ENCODE measurements at places on chromosomes 7 and 10.

- DNase-seq: no peak
Measured at GRCh38 chr10:44628921-44629320, 244.0 kb upstream of the CXCL12 start.

DNA sequence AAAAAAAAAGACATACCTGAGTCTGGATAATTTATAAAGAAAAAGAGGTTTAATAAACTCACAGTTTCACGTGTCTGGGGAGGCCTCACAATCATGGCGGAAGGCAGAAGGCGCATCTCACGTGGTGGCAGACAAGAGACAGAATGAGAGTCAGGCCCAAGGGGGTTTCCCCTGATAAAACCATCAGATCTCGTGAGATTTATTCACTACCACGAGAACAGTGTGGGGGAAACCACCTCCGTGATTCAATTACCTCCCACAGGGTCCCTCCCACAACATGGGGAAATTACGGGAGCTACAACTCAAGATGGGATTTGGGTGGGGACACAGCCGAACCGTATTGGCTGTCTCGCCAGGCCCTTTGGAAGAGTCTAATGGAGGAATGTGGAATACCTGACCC is 9.0 kb upstream of the MAFK start:
- DNase-seq: no peak

GRCh38 chr10:58322835-58323209 is 12.0 kb upstream of the UBE2D1 start:
- DNase-seq: no peak

- no peak for DNase-seq
Measured at GRCh38 chr7:132771301-132771730, 195.0 kb upstream of the PLXNA4 start.

DNA sequence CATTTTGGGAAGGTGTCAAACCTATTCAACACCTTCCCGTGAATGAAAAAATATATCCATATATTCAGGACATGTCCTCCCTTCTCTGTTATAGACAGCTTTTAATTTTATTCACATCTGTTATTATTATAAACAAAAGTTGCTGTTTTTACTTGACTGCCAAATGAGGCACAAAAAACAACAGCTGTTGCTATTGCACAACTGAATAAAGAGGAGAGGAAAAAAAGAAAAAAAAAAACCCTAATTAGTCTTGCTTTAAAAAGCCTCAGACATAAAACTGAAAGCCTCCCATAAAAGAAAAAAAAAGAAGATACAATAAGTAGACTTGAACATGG is 153.4 kb downstream of the BMPER start:
- no peak for DNase-seq

DNA sequence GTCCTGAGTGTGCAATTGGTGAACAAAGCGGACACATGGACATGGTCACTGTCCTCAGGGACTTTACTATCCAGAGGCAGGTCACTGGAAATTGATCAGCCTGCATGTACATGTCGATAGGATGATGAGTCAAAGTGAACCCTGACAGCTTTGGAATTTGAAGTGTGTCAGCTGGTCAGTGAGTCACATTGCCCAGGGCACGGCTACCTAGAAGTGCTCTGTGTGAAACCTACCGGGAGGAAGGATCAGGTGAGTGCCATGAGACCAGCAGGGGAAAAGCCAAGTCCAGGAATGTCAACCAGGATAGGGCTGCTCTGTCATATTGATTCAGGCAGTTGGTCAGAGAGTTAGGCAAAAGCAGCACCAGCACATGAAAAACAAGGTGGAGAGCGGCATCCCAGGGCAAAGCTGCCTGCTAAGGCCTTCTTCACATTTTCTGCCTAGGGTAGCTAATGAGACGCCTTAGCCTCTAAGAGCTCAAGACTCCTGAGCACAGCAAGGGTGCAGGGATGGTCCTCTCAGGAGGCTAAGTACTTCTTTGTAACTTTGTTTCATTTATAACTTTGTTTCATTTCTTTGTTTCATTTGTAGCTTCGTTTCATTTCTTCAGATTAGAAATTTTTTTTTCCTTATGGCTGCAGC is 19.4 kb upstream of the PDCD4 start:
- DNase-seq: no peak

GRCh38 chr10:9824631-9825071 is 1193.0 kb upstream of the CELF2 start:
- DNase-seq: peak; percentile 66

DNA sequence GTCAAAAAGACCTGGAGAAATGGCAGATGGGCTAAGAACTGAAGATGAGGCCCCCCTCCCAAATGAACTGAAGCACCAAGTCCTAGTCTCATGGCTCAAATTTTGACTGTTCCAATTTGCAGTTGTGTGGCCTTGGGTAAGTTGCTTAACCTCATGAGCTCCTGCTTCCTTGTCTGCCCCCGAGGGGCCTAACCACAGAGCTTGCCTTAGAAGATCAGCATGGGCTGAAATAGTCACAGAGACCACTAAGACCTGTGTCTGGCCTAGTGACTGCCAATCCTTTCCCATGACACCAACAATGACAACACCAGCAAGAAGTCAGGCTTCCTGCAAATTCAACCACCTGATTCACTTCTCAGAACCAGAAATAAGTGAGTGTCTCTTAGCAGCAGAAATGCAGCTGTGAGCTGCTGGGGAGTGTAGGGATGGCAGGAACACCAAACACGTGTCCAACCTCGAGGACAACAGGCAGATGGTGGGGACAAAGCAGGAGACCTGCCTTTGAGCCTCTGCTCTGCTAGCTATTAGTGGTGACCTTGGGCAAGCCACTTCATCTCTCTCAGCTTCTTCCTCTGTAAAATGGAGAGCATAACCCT is 23.7 kb downstream of the CRHR2 start:
- no peak for DNase-seq

DNA sequence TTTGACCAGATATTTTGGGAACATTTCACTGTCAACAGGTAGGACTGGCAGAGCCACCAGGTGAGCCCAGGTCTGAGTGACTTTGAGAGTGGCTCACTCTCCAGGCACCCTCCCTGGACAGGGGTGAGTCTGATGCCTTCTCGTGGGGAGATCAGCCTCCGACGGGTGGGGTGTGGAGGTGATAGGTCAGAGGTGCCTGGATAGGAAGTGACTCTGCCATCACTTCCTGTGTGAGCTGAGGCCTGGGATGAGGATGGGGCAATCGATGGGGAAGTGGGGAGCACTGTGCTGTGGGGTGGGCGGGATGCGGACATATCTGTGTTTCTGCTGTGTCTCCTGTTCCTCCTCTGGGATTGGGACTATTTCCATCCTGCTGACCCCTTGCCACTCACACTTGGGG is 34.6 kb downstream of the IFT22 start:
- no peak for DNase-seq

- no peak for DNase-seq
Measured at GRCh38 chr7:5436003-5436678, 12.5 kb upstream of the TNRC18 start.

DNA sequence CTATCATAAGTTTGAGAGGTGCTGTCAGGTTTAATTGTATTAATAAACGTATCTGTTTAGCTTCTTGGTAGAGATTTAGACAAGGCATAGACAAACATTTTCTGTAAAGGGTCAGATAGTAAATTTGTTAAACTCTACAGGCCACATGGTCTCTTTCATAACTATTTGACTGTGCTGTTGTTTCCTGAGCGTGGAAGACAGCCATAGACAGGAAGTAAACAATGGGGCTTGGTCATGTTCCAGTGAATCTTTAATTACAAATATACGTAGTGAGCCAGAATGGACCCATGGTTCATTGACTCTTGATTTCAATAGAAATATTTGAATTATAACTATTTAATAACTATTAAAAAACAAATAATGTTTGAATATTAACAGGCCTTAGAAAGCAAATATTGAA is 451.1 kb downstream of the SH2D4B start:
- no peak for DNase-seq

- DNase-seq: no peak
Measured at GRCh38 chr10:119198438-119198837, 8.9 kb upstream of the GRK5 start.

DNA sequence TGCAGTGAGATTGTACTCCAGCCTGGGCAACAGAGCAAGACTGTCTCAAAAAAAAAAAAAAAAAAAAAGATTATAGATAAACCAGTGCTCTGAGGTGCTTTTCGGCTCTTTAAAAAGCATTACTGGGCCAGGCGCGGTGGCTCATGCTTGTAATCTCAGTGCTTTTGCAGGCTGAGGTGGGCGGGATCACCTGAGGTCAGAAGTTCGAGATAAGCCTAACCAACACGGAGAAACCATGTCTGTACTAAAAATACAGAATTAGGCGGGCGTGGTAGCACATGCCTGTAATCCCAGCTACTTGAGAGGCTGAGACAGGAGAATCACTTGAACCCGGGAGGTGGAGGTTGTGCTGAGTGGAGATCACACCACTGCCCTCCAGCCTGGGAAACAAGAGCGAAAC is 6.6 kb upstream of the HNRNPF start:
- no peak for DNase-seq

GRCh38 chr7:144437370-144438191 is 34.1 kb upstream of the NOBOX start:
- DNase-seq: peak; percentile 88

DNA sequence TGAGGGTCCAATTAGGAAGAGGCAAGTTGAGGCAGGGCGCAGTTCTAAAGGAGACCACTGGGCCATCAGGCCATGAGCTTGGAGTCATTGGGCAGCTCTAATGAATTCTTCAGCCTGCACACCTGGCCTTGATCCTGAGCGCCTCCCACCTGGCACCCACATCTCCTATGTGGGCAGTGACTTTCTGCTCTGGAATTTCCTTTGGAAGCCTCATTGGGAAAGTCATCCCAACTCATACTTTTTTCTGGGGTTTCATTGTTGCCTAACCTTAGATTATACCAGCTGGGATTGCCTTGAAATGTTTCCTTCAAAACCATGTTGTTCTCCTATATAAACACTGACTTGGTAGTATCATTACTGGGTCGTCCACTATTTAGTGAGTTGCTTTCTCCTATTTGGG is 54.1 kb downstream of the PLPP4 start:
- no peak for DNase-seq

DNA sequence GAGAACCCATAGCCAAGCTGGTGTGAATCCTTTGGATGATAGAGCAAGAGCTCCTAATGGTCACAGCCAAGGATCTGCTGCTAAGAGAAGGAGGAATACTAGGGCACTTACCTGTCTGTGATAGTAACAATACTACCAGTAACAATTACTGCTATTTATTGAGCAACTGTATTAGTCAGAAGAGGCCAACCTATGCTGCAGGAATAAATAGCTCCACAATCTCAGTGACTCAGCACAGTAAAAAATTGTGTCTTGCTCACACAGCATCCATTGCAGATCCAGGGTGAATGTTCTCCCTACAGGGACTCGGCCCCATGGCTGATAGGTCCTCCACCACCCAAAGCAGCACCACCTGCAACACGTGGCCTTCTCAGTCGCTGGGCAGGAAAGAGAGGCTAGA is 257.6 kb upstream of the ZMIZ1 start:
- DNase-seq: no peak

- no peak for DNase-seq
Measured at GRCh38 chr10:33484787-33485186, 150.3 kb upstream of the NRP1 start.

DNA sequence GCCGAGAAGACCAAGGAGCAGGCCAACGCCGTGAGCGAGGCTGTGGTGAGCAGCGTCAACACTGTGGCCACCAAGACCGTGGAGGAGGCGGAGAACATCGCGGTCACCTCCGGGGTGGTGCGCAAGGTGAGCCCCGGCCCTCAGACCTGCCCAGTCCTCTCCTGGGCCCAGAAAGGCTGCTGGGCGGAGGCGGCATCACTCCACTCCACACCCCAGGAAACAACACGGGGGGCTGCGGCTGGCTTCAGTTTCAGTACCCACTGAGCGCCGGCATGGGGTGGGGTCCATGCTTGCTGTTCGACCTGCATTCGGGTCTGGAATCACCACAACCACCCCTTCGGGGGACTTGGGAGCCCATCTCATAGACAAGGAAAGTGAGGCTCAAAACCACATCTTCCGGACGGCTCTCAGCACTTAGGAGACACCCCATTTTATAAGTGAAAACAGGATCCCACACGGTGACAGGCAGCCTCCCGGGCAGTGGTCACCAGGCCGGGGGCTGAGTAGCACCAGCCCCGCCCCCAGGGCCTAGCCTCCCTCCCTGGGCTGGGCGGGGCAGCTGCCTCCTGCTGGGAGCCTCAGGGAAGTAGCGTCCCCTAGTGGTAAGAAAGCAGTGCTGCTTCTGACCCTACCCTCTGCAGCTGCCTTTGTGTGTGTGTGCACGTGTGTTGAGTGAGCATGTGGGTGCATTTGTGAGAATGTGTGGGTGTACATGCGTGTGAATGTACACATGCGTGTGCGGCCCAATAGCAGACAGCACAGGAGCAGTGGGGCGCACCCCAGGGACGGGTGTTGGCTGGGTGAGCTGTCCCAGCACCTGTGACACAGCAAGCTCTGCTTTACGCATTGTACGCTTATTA is 1.8 kb downstream of the SNCG start:
- DNase-seq: peak; percentile 50

DNA sequence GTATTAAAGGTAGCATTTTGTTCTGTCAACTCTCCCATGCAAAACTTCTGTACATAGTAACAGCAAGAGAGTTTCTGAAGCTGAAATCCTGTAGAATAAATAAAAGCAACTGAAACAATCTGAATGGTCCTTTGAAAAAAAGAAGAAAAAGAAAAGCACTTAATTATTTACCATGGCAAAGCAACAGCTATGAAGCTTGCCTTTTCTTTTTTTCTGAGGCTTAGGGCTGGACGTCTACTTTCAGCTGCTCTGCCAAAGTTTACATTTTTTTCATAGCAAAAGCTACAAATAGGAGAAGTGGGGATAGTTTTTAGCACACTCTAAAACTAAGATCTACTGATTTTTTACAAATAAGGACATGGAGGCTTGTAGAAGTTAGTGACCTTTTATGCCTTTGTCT is 31.3 kb upstream of the CD36 start:
- DNase-seq: no peak

DNA sequence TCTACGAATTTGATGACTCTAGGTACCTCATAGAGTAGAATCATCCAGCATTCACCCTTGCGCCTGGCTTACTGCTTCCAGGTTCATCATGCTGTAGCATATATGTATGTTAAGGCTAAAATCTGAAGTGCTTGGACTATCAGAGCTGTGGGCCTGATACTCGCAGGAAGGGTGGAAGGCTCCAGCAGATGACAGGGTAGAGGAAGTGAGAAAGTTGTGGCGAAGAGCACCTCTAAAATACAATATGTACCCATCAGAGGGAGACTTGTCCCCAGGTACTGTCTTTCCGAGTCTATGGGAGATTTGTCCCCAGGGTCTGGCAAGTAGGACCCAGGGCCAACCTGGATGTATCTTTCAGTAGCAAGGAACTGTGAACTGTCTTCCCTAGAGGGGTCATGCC is 48.1 kb upstream of the PLEKHA1 start:
- DNase-seq: no peak

DNA sequence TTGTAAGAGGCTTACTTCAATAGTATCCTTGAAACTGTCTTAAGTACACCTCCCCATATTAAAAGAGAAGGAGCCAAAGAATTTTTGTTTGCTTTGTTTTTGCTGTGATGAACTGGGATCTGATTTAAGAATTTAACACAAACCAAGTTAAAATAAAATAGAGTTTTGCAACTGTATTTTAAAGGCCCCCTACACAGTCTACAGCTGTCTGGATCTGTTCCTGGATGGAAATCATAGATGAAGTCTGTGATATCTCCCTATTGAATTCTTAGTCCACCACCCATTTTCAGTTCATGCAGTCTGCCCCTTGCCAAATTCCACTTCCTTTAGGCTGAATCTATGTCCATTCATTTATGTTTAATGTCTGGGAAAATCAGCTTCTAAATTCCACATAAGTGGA is 169.8 kb upstream of the MEOX2 start:
- no peak for DNase-seq
